CD4-positive, alpha-beta T cell (primary cell): ENCODE measurements at places on chromosomes 16 and 17.

DNA sequence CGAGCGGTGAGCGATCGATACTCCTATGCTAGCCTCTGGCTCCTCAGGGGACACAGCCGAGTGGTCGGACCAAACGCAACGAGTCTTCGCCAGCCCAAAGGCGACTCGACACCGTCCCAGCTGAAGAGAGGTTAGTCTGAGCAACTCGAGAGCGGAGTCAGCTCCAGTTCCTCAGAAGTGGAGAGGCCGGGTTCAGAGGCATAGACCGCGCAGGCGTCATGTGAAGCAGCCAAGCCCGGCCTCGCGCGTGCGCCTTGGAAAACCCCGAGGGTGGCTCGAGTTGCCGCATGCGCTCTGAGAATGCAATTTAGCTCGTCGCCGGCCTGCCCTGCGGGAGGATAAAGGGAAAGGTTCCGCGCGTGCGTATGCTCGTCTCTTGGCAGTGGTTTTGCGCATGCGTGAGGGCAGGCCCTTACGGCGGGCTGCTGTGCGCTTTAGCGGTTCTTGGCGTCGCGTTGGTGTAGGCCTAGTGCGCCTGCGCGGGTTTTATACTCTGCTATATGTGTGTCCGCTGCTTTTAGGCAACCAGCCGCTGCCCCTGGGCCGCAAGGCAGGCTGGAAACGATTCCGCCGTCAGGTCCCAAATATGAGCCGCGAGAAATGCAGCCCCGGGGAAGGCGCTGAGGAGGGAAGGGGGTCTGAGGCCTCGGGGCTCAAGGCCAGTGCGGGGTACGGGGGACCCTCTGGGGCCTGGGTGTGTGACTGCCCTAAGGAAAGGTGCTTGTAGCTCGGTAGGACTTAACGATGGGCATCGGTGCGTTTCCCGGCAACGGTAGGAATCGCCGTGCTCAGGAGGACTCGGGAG, at the start of gene KDM8:
Gene KDM8, plus strand, starts transcription at position 20 of the 805 bp plus-strand sequence. CDS start 6,598 bp downstream, outside the sequence.
- DNase-seq = peak; percentile 100

- DNase-seq = no peak
Observed at GRCh38 chr17:76161619-76162266, 20.7 kb upstream of the FOXJ1 start.

GRCh38 chr16:90048347-90048722, 28.8 kb downstream of the PRDM7 start:
- no peak for DNase-seq

- no peak for DNase-seq
Observed at GRCh38 chr17:42683407-42684034, 1.2 kb downstream of the CNTNAP1 start.

- no peak for DNase-seq
Observed at GRCh38 chr16:11877374-11877773, 26.0 kb upstream of the RSL1D1 start.

DNA sequence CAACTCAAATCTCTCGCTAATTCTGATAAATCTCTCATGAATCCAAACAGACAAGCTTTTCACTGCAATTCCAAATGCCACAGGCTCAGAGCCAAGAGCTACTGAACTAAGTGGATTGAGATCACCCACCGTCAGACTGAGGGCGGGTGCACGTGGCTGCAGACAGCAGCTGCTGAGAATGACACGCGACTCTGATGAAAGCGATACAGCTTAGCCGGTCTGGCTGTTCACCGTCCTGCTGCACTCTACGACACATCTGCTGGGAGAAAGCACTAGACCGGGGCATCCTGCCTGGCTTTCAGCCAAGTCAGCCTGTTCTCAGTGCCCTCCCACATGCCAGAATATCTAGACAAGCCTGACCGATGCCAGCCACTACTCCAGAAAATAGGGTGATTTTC, 42.6 kb downstream of the KLHDC4 start:
- no peak for DNase-seq

DNA sequence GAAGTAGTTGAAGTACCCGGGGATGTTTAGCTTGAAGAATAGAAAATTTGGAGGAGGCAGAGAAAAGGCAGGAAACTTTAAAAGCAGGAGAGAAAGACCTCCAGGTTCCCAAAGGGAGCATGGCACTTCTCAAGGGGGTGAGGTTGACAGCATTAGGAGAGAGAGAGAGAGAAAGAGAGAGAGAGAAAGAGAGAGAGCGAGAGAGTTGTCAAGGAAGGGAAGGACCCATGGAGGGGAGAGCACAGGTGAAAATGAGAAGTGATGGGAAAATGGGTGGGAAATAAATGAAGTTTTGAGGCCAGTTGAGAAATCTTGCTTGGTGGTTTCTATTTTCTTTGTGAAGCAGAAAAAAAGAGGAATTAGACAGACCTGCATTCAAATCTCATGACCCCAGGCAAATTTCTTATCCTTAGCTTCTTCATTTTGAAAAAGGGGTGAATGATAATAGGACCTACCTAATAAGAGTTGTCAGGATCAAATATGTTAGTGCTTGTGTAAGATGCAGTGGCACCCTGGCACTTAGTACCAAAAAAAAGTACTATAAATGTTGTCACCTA, 24.0 kb downstream of the PRKCB start:
- no peak for DNase-seq

GRCh38 chr17:3935825-3936355, 19.6 kb upstream of the P2RX1 start:
- no peak for DNase-seq

DNA sequence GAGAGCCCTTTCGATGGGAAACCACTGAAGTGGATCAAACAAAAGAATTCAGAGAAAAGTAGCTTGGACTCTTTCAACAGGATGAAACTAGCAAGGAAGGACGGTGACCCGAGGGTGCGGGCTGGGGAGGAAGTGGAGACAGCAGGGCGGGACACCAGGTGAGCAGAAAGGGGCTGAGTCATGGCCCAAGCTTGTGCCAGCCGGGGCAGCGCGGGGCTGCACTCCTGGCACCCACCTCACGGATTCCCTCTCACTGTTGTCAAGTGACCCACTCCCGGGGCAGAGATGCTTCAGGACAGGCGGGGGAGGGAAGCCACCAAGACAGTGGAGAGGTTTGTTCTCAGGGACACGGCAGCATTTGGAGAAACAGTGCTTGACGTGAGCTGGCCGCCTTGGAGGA, 10.7 kb upstream of the RNF222 start:
- no peak for DNase-seq

DNA sequence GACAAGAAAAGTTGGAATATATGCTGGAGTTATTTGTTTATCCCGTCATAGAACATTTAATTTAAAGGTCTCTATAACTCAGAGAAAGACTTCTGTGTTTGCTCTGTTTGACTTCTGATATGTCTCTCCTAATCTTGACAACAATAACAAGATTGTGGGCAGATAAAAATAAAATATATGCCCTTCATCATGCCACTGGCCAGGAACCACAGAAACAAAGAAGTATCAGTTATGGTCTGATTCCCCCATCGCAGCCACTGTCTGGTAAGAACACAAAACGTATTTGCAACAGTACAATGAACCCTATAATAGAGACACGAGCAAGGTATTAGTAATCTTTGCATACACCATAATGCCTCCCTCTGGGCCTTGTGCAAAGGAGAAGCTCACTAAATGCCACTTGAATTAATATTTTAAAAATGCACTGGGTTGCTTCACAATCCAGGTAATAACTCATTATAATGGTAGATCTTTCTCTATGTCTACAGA, 1498.3 kb downstream of the CDH11 start:
- no peak for DNase-seq

GRCh38 chr17:68195667-68196393, 52.0 kb upstream of the AMZ2 start:
- no peak for DNase-seq
